ENCODE measurements at places on chromosomes 7 and 10.

- no peak for DNase-seq
These were observed 140.1 kb downstream of the ETV1 start for GRCh38 chr7:13849163-13849892.

DNA sequence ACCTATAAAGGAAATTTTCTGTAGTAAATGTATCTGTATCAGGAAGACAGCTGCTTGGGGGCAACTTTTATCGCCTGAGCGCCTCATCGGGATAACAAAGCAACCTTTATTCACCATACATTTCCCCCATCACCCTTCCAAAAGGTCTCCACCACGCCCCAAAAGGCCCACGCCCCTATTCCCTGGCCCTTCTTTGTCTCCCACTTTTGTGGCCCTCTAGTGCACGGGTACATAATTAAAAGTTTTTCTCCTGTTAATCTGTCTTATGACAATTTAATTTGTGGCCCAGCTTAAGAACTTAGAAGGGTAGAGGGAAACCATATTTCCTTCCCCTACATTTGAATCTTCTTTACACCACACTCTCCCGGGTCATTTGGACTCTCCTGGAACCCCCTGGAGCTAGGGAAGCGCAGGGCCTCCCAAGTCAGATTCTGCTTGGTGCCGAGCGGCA is 625 bp downstream of the RP9 start:
- DNase-seq: no peak

GRCh38 chr7:83271212-83272099 is 108.8 kb upstream of the PCLO start:
- no peak for DNase-seq

DNA sequence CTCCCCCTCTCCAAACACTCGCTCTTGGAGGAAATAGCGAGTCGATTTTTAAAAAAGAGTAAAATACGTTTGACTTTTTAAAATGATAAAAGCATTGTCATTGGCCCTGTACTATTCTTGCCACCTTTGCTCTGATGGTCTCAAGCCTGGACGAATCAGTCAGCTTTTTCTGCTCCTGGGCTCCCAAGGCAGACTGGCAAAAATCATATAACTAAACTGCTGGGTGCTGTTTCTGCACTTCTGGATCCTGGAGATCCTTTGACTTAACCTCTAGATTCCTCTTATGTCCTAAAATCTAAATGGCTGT is 1.8 kb downstream of the TPST1 start:
- no peak for DNase-seq

DNA sequence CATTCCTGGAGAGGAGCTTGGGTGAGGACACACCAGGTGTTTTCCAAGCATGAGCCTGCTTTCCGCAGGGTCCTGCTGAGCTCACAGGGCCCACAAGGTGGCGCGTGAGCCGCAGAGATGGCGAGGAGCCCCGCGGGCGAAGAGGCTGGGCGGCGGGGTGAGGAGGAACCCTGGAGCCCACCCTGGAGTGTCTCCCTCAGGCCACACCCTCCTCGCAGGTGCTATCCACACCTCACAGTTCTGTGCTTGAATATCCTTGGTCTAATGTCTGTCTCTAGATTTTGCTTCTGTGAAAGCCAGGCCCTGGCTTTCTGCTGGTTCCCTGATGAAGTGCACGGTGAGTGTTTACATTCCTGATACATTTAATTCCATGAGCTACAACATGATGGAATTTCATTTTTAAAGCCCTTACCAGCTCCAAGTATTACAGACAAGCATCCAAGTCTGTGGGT is 433.6 kb downstream of the ACTR3B start:
- no peak for DNase-seq

DNA sequence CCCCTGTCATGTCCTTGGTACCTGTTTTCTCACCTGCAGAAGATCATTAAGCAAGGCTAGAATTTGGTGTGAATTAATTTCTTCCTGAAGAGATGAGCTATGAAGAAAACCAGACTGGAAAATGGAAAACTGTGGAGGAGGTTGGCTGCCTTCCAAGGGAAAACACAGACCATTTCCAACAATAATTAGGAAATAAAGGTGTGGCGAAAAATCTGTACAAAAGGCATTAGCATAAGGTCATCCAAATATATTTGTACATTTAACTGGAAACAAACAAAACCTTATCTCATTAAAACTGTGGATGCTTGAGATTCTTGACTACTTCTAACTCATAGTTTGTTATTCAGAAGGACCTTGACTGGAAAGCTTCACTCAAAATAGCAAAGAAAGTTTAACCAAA is 1.7 kb downstream of the STN1 start:
- DNase-seq: no peak

GRCh38 chr10:120477021-120477742 is 20.2 kb downstream of the PLPP4 start:
- DNase-seq: no peak

- no peak for DNase-seq
These were observed 28.2 kb downstream of the AP5Z1 start for GRCh38 chr7:4803397-4804241.

DNA sequence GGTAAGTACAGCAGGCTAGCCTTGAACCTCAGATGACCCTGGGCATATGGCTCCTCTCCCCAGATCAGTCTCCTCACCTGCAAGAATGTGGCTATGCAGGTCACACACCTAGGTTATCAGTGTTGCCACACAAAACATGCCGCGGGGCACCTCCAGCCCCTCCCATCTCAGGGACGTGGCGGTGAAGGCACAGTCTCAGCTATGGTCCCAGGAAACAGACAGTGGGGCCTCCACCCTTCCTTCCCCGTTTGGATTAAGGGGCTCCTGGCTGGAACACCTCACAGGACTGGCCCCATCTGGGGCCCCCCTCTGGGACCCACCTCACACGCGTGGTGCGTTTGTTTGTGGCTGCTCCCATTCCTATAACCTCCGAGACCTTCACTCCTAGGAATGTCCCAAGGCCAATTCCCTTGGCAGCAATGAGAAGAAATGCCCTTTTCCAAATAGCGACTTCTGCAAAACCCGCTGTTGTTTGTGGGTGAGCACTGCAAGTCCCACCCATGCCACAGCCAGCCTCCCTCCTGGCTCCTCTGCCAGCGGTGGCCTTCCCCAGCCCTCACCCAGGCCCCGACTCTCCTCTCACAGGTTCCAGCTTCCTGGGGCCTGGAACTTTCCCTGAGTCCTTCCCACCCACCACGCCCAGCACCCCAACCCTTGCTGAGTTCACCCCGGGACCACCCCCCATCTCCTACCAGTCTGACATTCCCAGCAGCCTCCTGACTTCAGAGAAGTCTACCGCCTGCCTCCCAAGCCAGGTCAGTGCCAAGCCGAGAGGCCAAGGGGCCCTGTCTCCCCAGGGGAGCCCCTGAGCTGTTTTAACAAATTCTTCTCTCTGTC is 17.1 kb downstream of the ZMIZ2 start:
- DNase-seq: no peak

- DNase-seq: no peak
These were observed 3.6 kb downstream of the ELFN1 start for GRCh38 chr7:1673581-1674118.

DNA sequence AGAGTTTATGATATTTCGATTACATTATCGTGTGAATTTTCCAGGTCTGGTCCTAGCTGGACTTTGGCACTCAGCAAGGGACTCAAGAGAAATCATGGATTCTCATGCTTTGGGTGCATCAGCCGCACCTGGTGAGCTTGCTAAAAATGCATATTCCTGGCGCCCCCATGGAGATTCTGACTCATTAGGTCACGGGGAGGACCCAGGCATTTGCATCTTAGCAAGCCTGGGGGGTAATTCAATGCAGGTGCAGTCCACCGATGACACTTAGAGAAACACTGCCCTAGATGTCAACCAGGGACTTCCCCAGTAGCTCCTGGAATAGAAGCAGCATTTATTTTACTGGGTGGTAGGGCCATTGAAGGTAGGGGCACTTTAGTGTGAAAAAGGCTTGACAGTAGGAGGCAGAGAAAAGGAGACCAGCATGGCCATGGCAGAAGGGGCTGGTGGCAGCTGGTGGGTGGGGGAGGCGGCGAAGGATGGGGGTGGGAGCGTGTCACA is 29.9 kb upstream of the PDCD4 start:
- no peak for DNase-seq

DNA sequence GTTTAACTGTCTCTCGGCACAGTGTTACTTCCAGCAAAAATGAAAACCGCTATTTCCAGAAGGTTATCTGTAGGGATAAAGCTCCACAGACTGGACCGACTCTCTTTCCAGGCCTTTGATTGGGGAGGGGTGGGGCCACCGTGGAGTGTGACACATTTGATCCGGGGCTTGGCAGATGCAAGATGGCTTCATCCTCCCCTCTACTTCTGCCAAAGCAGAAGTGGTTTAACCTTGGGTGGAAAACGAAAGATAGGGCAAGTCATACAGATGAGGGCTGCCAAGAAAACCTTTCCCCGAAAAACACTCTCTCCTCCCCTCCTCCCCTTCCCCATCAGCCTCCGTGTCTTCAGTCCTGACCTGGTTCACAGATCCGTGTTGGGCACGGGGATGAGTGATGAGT is 139.7 kb upstream of the SH2B2 start:
- DNase-seq: no peak

GRCh38 chr7:102271158-102271798 is 15.4 kb upstream of the SH2B2 start:
- no peak for DNase-seq

GRCh38 chr10:88036126-88036525 is 172.7 kb downstream of the PTEN start:
- DNase-seq: no peak

DNA sequence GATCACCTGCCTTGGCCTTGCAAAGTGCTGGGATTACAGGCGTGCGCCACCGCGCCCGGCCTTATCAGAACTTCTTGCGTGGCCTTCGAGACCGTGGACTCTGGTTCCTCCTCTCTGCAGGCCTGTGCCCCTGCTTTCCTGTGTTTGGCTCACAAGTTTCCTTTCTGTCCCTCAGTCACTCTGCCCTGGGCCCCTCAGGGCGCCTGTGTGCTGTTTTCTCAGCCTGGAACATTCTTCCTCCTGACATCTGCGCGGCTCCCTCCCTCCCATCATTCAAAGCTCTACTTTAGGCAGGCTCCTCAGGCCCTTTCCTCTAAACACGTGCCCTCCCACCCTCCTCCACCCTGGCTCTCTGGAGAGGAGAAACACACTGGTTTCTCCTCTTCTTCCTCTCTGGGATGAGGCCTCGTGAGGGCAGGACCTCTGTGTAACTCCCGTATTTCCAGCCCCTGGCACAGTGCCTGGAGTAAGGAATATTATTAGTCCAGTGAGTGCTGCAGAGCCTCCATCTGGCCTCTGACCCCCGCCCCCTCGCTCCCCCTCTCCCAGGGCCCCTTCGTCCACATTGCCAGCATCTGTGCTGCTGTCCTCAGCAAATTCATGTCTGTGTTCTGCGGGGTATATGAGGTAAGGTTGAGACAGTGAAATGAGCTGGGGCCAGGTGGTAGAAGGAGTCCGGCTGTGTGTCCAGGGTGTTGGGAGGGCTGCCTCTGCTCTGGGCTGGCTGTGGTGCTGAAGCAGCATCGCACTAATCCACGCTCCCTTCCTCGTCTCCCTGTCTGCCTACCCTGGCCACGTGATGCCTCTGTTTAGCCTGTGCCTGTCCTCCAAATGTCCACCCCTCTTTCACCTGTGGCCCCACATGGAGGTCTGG is 7.1 kb downstream of the CLCN1 start:
- no peak for DNase-seq

DNA sequence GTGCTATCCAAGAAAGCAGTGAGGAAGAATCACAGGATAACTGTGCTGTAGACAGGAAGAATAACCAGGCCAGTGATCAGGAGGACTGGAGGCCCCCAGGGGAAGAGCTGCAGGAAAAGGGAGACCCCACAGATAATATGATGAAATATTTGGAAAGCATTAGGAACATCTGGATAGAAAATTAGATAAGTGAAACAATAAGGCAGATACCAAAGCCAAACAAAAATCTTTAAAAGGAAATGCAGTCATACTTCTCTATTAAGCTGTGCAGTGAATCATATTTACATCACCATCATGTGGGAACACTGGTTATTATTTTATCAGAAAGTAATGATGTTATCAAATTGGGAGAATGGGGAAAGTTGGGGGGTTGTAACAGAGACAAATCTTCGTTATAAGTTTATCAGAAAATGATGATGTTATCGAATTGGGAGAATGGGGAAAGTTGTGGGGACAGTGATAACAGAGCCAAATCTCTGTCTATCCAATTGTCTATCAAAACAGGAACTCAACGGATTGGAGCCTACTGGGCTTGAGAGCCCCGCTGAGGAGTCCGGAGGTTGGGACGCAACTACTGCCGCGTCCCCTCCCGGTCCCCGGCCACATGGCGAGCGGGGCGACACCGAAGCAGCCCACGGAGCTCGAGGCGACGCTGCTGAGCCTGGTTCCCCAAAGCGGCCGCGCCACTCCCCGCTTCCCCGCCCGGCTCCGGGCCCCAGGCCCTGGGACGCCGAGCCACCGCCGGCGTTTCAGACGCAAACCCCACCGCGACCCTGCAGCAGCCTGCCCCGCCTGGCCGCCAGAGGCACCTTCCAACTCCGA is 14.0 kb upstream of the RALA start:
- DNase-seq: no peak

- DNase-seq: no peak
These were observed 320.0 kb downstream of the ZNF716 start for GRCh38 chr7:57769958-57770357.

DNA sequence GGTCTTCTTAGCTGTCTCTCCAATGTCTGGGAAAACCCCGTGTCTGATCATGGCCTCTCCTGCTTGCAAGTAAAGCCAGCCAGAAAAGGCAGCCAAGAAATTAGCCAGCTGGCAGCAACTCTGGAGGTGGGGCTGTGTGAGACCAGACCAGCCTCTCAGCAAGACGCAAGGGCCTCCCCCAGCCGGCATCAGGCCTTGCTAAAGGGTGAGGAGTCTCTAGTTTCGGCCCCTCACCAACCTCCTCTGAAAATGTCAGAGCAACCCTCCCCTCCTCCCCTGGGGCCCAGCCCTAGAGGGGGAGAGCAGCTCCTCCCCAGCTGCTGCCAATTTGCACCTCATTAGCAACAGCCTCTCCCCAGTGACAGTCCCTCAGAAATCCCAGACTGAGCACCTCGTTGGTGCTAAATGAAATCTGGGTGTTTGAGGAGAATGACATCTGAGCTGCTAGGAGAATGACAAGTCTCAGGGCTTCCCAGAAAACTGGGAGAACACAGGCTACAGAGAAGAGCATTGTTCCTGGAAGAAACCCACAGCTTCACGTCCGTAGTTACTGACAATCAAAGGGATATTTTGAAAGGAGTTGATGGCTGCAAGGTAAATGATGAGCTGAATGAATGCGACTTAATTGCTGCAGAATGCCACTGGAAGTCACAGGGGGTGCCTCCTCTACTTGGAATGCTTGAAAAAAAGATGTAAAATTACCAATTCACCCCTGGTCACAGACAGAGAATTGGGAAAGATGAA is 25.9 kb downstream of the DGKI start:
- DNase-seq: no peak

DNA sequence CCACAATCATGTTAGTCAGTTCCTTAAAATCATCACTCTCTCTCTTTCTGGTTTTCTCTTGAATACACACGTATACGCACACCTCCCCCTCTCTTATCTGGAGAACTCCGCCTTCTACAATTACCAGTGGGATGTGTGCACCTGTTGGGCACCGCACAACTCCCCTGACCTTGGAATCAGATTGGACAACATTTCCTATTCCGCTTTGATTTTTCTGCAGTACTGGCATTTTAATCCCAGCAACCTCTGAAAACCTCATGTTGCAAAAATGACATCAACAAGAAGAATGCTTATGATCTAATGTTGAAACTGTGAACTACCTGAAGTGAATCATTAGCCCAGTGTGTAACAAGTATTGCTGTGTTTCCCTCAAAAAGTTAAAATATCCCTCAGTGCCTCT is 109.6 kb downstream of the KIAA1217 start:
- DNase-seq: no peak

- DNase-seq: no peak
These were observed 9.2 kb downstream of the DPCD start for GRCh38 chr10:101597091-101597900.

Data from activated CD8-positive, alpha-beta memory T cell treated with anti-CD3 and anti-CD28 coated beads for 4 hours (primary cell).